ENCODE measurements at places on chromosomes 1 and 21. TPM values are rescaled to one million over a fixed set of nuclear protein-coding genes. Genes with fewer than 3 reads are reported as not detected.

- no peak overlapping the region for H3K27ac ChIP-seq
- H3K36me3 ChIP-seq, result no peaks in the 10 kb centered on the region
- H3K4me3 ChIP-seq, result no peak overlapping the region
- H3K27me3 ChIP-seq, result no peaks in the 10 kb centered on the region
- H3K4me1 ChIP-seq, result peaks cover 10% of the 10 kb centered on the region
These were observed 1313.1 kb downstream of the MRPL39 start for GRCh38 chr21:24294171-24294570.

GRCh38 chr1:158864595-158864994 is 33.4 kb downstream of the MNDA start:
- no peak overlapping the region for H3K4me3 ChIP-seq

DNA sequence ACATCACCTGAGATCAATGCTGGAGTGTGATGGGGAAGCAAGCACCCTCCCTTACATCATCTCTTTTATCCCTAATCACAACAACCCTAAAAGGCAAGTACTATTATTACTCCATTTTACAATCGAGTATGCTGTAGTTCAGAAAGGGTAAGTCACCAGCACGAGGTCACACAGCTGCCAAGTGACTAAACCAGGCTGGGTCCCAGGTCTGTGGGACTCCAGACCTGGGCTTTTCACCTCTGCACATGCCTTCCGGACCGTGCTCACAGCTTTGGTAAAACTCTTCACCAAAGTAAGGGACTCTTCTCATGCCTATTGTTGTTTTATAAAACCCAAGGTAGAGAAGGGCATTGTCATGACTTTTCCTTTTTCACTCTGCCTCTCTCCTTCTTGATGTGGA is 130.9 kb downstream of the DMRTB1 start:
- DNase-seq, result no peak
- H3K36me3 ChIP-seq, result no peaks in the 10 kb centered on the region
- peaks cover 4% of the 10 kb centered on the region for H3K4me1 ChIP-seq
- no peak overlapping the region for H3K4me3 ChIP-seq
- H3K27me3 ChIP-seq, result no peaks in the 10 kb centered on the region
- H3K27ac ChIP-seq, result no peak overlapping the region

DNA sequence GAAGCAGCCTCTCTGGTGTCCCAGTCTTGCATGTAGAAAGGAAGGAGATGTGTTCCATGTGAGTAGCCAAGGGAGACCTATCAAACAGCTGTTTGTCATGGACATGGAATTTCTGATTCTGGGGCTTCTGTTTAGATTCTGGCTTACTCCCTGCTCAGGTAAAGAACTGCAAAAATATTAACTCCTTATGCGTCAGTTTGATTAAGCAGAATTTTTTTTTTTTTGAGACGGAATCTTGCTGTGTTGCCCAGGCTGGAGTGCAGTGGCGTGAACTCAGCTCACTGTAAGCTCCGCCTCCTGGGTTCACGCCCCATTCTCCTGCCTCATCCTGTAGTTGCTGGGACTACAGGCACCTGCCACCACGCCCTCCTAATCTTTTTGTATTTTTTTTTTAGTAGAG is 6.8 kb downstream of the ARV1 start:
- H3K4me1 ChIP-seq, result peaks cover 10% of the 10 kb centered on the region
- H3K27me3 ChIP-seq, result no peaks in the 10 kb centered on the region
- no peak for DNase-seq
- peaks cover 20% of the 10 kb centered on the region for H3K36me3 ChIP-seq
- no peak overlapping the region for H3K27ac ChIP-seq

DNA sequence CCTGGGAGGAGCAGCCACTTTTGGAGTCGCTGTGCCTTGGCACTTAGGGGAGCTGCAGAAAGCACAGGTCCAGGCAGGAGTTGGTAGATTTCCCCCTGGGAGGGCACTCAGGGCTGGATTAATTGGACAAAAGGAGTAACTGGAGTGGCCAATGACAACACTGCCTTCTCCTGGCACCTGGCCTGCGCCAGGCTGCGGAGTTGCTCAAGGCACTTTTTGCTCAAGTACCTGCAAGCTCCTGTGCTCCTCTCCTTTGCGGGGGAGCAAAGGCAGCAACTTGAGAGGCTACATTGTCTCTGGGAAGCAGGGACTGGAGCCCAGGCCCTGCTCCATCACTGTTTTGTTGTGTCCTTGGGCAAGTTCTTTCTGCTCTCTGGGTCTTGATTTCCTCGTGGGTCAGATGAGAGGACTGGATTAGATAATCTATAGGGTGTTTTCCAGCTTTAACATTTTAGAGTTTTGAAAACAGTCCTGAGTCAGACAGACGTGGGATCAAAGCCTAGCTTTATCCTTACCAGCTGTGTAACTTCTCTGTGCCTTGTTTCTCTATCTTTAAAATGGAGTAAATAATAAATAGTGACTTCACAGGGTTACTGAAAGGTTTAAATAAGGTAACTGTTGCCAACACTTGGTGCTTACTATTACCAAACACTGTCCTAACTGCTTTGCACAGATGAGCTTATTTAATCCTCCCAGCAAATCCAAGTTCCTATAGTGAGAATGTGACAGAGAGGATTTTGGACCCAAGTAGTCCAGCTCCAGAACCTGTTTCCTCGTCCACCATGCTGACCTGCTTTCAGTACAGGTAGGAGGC is 18.0 kb upstream of the GRHL3 start:
- no peak for DNase-seq
- no peak overlapping the region for H3K4me3 ChIP-seq
- H3K36me3 ChIP-seq, result no peaks in the 10 kb centered on the region
- peaks cover 42% of the 10 kb centered on the region for H3K27me3 ChIP-seq

GRCh38 chr1:9891207-9891606 is 18.9 kb downstream of the CTNNBIP1 start:
- no peaks in the 10 kb centered on the region for H3K27me3 ChIP-seq
- no peak overlapping the region for H3K4me3 ChIP-seq
- H3K27ac ChIP-seq, result no peak overlapping the region
- no peaks in the 10 kb centered on the region for H3K36me3 ChIP-seq
- H3K4me1 ChIP-seq, result peaks cover 11% of the 10 kb centered on the region

NTMT2 gene
- total RNA-seq, result not detected

VASH2 gene
- total RNA-seq, result 0.21 TPM

DNA sequence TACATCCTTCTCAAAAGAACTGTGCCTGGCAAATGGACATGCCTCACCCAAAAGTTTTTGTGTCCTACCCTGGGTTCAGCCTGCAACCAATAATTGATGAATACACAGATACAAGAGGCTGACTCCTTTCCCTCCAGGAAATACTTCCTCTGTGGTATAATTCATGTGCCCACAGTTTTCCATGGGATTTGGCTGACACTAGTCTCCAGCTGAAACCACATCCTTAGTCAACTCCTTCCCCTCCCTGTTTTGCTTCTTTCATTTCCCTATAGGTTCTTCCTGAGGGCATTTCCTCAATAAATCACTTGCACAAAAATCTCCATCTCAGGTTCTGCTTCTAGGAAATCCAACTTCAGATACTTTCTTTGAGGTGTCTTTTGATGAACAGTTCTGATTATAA is 436.6 kb upstream of the C1orf87 start:
- H3K36me3 ChIP-seq, result no peaks in the 10 kb centered on the region
- no peak overlapping the region for H3K4me3 ChIP-seq
- H3K27me3 ChIP-seq, result peaks cover 3% of the 10 kb centered on the region
- DNase-seq, result no peak
- no peaks in the 10 kb centered on the region for H3K4me1 ChIP-seq

- H3K27me3 ChIP-seq, result no peaks in the 10 kb centered on the region
- H3K4me1 ChIP-seq, result no peaks in the 10 kb centered on the region
- no peak overlapping the region for H3K27ac ChIP-seq
- no peak for DNase-seq
- H3K4me3 ChIP-seq, result no peak overlapping the region
These were observed 103.9 kb downstream of the RAVER2 start for GRCh38 chr1:64848803-64849202.

DNA sequence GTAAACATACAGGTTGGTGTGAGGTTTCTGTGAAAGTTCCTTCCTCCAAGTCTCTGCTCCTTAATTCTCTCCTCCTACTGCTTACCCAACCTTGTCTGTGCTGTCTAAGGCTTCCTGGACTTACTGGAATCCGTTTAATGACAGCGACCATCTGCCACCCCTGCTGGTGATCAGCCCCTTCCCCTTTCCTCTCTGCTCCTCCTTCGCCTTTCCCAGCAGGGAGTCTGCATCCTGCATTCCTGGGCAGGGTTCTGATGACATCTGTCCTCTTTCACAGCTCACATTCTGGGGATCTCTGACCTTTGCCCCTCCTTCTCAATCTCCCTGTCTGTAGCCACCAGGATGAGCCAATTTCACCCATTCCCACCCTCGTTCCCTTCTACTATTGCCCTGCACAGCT is 66.5 kb downstream of the KIRREL1 start:
- no peak overlapping the region for H3K27ac ChIP-seq
- DNase-seq, result no peak
- no peaks in the 10 kb centered on the region for H3K36me3 ChIP-seq
- no peaks in the 10 kb centered on the region for H3K4me1 ChIP-seq

DNA sequence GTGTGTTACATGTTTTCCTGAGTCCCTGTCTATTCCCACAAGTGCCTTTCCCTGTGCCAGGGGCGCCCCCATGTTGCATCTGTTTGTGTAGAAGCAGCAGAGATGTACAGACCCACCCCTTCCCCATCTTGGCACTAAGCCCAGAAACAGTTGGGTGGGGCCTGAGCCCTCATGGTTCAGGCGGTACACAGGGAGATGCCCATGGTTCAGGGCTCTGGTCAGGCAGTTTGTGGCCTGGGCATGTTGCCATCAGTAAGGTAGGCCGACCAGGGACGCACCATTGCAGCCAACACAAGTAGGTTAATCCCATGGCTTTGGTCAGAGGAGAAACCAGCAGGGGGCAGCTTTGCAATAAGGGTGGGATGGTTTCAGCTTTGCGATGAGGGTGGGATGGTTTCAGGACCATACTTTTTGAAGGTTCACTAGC is 914 bp upstream of the ADGRB2 start:
- no peak for DNase-seq
- H3K4me3 ChIP-seq, result no peak overlapping the region
- H3K27me3 ChIP-seq, result peaks cover 28% of the 10 kb centered on the region
- H3K27ac ChIP-seq, result no peak overlapping the region

DNA sequence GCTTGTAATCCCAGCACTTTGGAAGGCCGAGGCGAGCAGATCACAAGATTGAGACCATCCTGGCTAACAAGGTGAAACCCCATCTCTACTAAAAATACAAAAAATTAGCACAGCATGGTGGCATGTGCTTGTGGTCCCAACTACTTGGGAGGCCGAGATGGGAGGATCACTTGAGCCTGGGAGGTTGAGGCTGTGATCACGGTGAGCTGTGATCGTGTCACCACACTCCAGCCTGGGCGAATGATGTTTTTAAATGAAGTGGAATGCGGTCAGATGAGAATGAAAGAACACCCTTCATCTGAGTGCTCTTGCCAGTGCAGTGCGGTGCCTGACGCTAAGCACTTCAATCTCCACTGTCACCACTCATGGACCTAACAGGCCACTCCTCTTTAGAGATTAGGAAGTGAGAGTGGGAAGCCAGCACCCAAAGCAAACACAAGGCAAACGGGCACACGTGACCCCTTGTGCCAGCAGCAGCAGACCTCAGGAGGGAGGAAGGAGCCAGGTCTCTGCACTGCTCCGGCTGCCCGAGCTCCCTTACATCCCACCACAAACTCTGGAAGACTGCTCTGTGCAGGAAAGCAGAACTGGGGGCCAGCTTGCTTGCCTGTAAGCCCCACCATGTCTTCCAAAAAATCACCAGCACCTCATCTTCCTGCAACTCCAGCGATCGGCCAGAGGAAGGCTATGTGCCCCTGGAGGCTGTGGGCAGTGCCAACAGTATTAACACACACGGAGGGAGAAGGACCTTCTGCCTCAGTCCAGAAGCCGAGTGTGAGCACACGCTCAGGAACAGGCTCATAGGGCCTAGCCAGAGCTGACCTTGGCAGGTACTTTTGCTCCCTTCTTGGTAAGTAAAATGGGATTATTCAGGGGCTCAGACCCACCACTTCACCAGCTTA is 9.7 kb downstream of the CTNNBIP1 start:
- H3K36me3 ChIP-seq, result no peaks in the 10 kb centered on the region
- H3K4me3 ChIP-seq, result no peak overlapping the region
- DNase-seq, result no peak
- no peaks in the 10 kb centered on the region for H3K27me3 ChIP-seq
- peaks cover 18% of the 10 kb centered on the region for H3K4me1 ChIP-seq
- no peak overlapping the region for H3K27ac ChIP-seq

SAMSN1 gene
- 119 TPM for total RNA-seq

GRCh38 chr1:63883494-63884235 is 109.8 kb downstream of the ROR1 start:
- DNase-seq, result no peak
- H3K27me3 ChIP-seq, result no peaks in the 10 kb centered on the region
- H3K4me3 ChIP-seq, result no peak overlapping the region
- H3K36me3 ChIP-seq, result no peaks in the 10 kb centered on the region
- no peak overlapping the region for H3K27ac ChIP-seq
- no peaks in the 10 kb centered on the region for H3K4me1 ChIP-seq

DNA sequence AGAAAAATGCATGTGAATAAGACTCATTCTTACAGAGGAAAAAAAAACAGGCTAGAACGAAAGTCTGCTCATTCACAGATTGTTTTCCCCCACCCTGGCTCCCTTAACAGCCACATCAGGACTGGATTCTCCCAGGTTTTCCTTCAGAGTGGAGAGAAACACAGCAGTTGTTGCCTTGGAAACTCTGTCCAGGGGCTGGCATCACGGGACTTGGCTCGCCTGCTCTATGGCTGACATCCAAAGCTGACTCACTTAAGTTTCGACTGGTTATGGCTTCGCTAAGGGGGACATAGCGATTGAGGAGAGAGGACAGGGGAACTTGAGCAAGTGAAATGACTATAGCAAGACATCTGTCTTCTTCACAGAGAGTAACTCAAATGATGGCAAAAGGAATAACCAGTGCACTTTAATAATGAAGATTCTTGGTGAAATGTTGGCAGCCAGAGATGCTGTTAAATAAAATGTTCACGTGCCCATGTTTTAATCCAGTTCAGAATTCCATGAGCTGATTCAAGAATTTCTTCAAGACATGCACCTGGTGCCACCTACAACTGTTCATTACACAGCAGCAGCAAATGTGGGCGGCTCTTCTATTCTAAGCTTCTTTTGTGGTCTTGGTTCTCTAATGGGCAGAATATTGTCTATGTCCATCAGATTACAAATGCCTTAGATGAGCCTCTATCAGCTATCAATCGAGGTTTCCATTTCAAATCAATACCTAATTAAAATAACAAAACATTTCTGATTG is 21.8 kb downstream of the MIS18A start:
- peaks cover 8% of the 10 kb centered on the region for H3K27me3 ChIP-seq
- no peaks in the 10 kb centered on the region for H3K4me1 ChIP-seq
- H3K27ac ChIP-seq, result no peak overlapping the region
- no peak for DNase-seq

HPCA gene
- not detected for total RNA-seq

SPATA46 gene
- not detected for total RNA-seq

GRCh38 chr1:2609319-2610035 is 22.9 kb downstream of the PRXL2B start:
- DNase-seq, result no peak
- no peaks in the 10 kb centered on the region for H3K36me3 ChIP-seq
- no peaks in the 10 kb centered on the region for H3K27me3 ChIP-seq
- no peaks in the 10 kb centered on the region for H3K4me1 ChIP-seq
- no peak overlapping the region for H3K27ac ChIP-seq
- H3K4me3 ChIP-seq, result no peak overlapping the region

- H3K36me3 ChIP-seq, result peaks cover 20% of the 10 kb centered on the region
- H3K27me3 ChIP-seq, result no peaks in the 10 kb centered on the region
- H3K27ac ChIP-seq, result peak overlapping the region; percentile 18
- peaks cover 7% of the 10 kb centered on the region for H3K4me1 ChIP-seq
- DNase-seq, result no peak
- H3K4me3 ChIP-seq, result no peak overlapping the region
These were observed 27.2 kb upstream of the DIP2A start for GRCh38 chr21:46431448-46431847.

- H3K27ac ChIP-seq, result no peak overlapping the region
- H3K4me3 ChIP-seq, result no peak overlapping the region
- no peaks in the 10 kb centered on the region for H3K27me3 ChIP-seq
- H3K36me3 ChIP-seq, result peaks cover 2% of the 10 kb centered on the region
- no peak for DNase-seq
These were observed 138.4 kb downstream of the SYT2 start for GRCh38 chr1:202571719-202572339.

Measured in activated naive CD8-positive, alpha-beta T cell treated with anti-CD3 and anti-CD28 coated beads for 36 hours (primary cell).